ENCODE measurements at places on chromosomes 7 and 10.
A peak's percentile ranks its signal among the peaks of the same experiment; 100 is the strongest.

GRCh38 chr10:98446661-98447221 lies at the start of gene HPS1:
Gene HPS1 (minus strand): TSS chr10:98446935. CDS start chr10:98443240, 3,695 bp downstream.
- peak; percentile 57 for DNase-seq

GRCh38 chr7:28228396-28228795 lies 47.8 kb upstream of the JAZF1 start:
- no peak for DNase-seq

- DNase-seq: no peak
Measured at GRCh38 chr7:43625453-43625852, 42.5 kb downstream of the STK17A start.

GRCh38 chr10:126518218-126519080 lies 130.2 kb upstream of the ADAM12 start:
- DNase-seq: no peak

- DNase-seq: no peak
Measured at GRCh38 chr7:88092676-88092999, 127.2 kb downstream of the SRI start.

- DNase-seq: no peak
Measured at GRCh38 chr10:3053155-3053554, 14.2 kb upstream of the PFKP start.

- DNase-seq: no peak
Measured at GRCh38 chr7:36153571-36154097, 580 bp downstream of the EEPD1 start.

- DNase-seq: no peak
Measured at GRCh38 chr7:47307311-47307710, 274.6 kb downstream of the TNS3 start.

Data from MCF 10A (cell line).